ENCODE measurements at places on chromosomes 16 and 17. TPM values are rescaled to one million over a fixed set of nuclear protein-coding genes. Genes with fewer than 3 reads are reported as not detected.

CDH3 gene
- 2.9 TPM for total RNA-seq

ABCC11 gene
- total RNA-seq = not detected

LRRC75A gene
- total RNA-seq = 8.0 TPM

MAF gene
- total RNA-seq = not detected

E2F4 gene
- 156 TPM for total RNA-seq

CCT6B gene
- total RNA-seq = 0.61 TPM

STH gene
- not detected for total RNA-seq

NQO1 gene
- total RNA-seq = 560 TPM

HIC1 gene
- total RNA-seq = 0.31 TPM

MTHFSD gene
- 15.4 TPM for total RNA-seq

TEX14 gene
- 0.03 TPM for total RNA-seq

TMEM220 gene
- total RNA-seq = not detected

PRSS27 gene
- 2.6 TPM for total RNA-seq

STX1B gene
- not detected for total RNA-seq

PRAC2 gene
- total RNA-seq = not detected

KRT31 gene
- total RNA-seq = not detected

DPEP3 gene
- not detected for total RNA-seq

CDC42EP4 gene
- 98.2 TPM for total RNA-seq

KRT222 gene
- total RNA-seq = not detected

KCNAB3 gene
- 1.4 TPM for total RNA-seq

ELAC2 gene
- total RNA-seq = 147 TPM

ATAD5 gene
- 3.5 TPM for total RNA-seq

ACSM2B gene
- total RNA-seq = not detected

ORAI3 gene
- total RNA-seq = 22.9 TPM

RHBDL1 gene
- total RNA-seq = 7.8 TPM

CACNA1G gene
- 0.05 TPM for total RNA-seq

WFDC1 gene
- not detected for total RNA-seq

TXNDC17 gene
- 79.0 TPM for total RNA-seq

CHST4 gene
- 6.6 TPM for total RNA-seq

AATF gene
- total RNA-seq = 65.6 TPM

KCNH6 gene
- total RNA-seq = not detected

KRT28 gene
- total RNA-seq = not detected

WFIKKN2 gene
- total RNA-seq = not detected

CNTD1 gene
- 0.13 TPM for total RNA-seq

CEMP1 gene
- total RNA-seq = not detected

SSTR5 gene
- 5.1 TPM for total RNA-seq

KRT17 gene
- total RNA-seq = 286 TPM

PRSS33 gene
- not detected for total RNA-seq

DHRS11 gene
- total RNA-seq = 124 TPM

CCL16 gene
- not detected for total RNA-seq

MC1R gene
- total RNA-seq = 5.2 TPM

KRT23 gene
- total RNA-seq = 4.1 TPM

MAP1LC3B gene
- total RNA-seq = 15.3 TPM

SLC16A6 gene
- total RNA-seq = 1.3 TPM

KCNH4 gene
- total RNA-seq = not detected

GNG13 gene
- not detected for total RNA-seq

ATP2A1 gene
- 2.6 TPM for total RNA-seq

NOG gene
- total RNA-seq = not detected

PABPN1L gene
- total RNA-seq = not detected

GCGR gene
- total RNA-seq = 0.71 TPM

Measured in HT-29 (cell line).